Naive thymus-derived CD4-positive, alpha-beta T cell (primary cell): ENCODE measurements at places on chromosomes 13 and 19. TPM values are rescaled to one million over a fixed set of nuclear protein-coding genes. Genes with fewer than 3 reads are reported as not detected.

The SLITRK1 gene
- polyA plus RNA-seq = not detected

The ZNF714 gene
- 14.4 TPM for polyA plus RNA-seq

The KIR2DL4 gene
- polyA plus RNA-seq = not detected

The GPR183 gene
- 241 TPM for polyA plus RNA-seq

The MUC16 gene
- polyA plus RNA-seq = not detected

The ZNF470 gene
- 3.5 TPM for polyA plus RNA-seq

The FUT3 gene
- not detected for polyA plus RNA-seq

The POU2F2 gene
- polyA plus RNA-seq = 7.6 TPM

The TMPRSS9 gene
- not detected for polyA plus RNA-seq

The TSHZ3 gene
- not detected for polyA plus RNA-seq

The LILRB1 gene
- polyA plus RNA-seq = 0.09 TPM

The ZNF98 gene
- not detected for polyA plus RNA-seq
